Stimulated activated CD4-positive, alpha-beta T cell treated with anti-CD3 and anti-CD28 coated beads, Interleukin-15, amount 100 ng/mL, for 48 hours (primary cell): ENCODE measurements at places on chromosomes 2 and 18.

- no peak for DNase-seq
Observed at GRCh38 chr2:36376319-36376765, 20.8 kb downstream of the CRIM1 start.

- no peak for DNase-seq
Observed at GRCh38 chr2:17706845-17707244, 46.8 kb downstream of the SMC6 start.

DNA sequence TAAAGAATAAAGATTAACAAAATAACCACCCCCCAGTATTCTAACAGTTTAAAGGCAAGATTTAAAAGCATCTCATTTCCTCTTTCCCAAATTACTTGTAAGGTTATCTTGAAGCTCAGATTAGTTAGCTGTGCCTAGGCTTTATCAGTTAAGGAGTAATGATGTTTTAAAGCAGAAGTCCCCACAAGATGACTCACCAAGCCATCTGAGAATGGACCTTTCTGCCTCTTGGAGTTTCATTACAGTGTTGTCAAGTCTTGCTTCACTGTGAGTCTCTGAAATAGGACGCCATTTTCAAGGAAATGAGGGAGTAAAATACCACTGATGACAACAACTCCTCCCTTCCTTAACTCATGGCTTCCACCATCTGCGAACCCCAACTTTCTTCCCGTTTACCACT, 35.9 kb downstream of the ZNF385B start:
- no peak for DNase-seq

DNA sequence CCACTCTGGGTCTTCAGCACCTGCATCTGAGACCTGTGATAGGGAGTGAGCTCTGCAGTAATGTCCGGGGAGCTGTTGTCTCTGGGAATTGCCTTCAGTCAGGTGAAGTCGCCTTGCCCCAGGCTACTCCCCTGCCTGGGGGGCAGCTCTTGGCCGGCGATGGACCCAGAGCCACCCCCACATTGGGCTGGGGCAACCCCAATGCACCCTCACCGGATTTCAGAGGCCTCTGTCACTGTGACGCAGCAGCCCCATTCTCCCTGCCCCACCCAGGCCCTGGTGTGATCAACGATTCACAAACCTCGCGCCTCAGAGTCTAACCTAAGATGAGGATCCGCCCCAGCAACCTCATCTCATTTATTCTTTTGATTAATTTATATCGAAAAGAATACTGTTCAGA, 303.6 kb downstream of the NDUFA10 start:
- DNase-seq = no peak

DNA sequence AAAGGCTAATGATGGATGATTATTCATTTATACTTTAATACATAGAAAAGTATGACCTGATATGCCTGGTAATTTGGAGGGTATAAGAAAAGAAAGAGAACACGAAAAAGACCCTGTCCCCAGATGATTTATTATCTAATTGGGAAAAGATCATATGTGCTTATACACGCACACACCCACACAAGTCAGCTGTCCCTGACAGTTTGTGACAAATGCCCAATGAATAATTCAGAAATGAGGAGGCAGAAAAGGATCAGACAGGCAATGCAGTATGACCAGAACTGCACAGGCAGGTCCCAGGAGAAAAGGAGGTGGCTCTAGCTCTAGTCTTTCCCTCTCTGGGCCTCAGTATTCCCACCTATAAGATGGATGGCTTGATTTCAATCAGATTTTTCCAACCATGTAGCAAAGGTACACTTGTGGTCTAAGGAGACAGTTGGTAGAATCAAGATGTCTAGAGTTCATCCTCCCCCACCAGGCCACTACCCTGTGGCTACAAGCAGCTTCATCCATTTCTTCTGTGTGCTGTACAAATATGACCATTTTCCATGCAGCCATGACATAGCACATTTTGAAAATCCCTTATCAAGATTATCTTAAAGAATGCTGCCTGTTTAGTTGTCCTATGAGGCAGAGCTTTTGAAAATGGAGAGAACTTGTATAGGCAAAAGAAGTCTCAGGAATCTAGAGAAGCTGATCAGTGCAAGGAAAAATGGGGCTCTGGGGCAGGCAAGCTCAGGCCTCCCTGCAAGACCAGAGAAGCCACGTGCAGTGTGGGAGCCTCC, 19.7 kb downstream of the CYRIA start:
- DNase-seq = no peak

GRCh38 chr2:239177325-239177724, 223.5 kb downstream of the HDAC4 start:
- DNase-seq = no peak

DNA sequence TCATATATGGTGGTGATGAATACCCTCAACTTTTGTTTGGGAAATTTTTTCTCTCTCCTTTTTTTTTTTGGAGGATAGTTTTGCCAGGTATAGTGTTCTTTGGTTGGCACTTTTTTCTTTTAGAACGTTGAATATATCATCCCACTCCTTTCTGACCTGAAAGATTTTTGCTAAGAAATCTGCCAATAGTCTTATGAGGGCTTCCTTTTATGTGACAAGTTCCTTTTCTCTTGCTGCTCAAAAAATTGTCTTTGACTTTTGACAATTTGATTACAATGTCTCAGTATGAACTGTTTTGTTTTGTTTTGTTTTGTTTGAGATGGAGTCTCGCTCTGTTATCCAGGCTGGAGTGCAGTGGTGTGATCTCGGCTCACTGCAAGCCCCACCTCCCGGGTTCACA, 21.5 kb downstream of the GNAL start:
- no peak for DNase-seq

- DNase-seq = no peak
Observed at GRCh38 chr2:106869512-106870275, 16.3 kb downstream of the ST6GAL2 start.

DNA sequence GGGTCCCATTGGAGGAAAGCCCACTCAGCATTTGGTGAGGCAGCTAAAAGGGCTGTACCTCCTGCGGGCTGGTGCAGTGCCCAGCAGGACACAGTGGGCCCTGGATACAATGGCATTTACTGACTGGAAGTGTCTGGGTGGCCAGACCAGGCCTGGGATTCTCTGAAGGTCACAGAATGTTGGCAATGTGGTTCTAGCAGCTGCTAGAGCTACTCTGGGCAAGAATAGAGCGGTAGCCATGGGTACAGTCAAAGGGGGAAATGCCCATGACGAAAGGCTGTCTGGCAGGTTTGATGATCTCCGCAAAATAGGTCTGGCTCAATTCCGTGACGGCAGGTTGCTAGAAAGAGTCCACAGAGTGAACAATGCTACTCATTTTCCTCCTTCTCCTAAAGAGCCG, 241.8 kb downstream of the AFF3 start:
- DNase-seq = no peak
